Stimulated activated CD8-positive, alpha-beta memory T cell treated with anti-CD3 and anti-CD28 coated beads, Interleukin-4, amount 100 ng/mL, for 4 hours (primary cell): ENCODE measurements at places on chromosomes 6 and 20.

DNA sequence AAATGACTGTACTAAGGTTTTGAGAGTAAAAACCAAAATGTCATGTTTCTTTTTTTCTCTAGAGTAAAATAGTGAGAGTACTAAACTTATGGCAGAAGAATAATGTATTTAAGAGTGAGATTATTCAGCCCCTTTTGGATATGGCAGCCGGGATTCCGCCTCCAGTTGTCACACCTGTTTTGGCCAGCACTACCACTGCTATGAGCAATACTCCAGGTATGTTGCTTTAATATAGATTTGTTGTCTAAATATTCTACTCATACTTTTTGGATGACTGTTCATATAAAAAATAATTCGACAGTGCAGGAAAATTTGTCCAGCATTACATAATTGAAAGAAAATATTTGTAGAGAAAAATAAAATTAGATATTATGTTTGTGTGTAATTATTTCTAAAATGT is 59.5 kb downstream of the SCAF8 start:
- DNase-seq = no peak

DNA sequence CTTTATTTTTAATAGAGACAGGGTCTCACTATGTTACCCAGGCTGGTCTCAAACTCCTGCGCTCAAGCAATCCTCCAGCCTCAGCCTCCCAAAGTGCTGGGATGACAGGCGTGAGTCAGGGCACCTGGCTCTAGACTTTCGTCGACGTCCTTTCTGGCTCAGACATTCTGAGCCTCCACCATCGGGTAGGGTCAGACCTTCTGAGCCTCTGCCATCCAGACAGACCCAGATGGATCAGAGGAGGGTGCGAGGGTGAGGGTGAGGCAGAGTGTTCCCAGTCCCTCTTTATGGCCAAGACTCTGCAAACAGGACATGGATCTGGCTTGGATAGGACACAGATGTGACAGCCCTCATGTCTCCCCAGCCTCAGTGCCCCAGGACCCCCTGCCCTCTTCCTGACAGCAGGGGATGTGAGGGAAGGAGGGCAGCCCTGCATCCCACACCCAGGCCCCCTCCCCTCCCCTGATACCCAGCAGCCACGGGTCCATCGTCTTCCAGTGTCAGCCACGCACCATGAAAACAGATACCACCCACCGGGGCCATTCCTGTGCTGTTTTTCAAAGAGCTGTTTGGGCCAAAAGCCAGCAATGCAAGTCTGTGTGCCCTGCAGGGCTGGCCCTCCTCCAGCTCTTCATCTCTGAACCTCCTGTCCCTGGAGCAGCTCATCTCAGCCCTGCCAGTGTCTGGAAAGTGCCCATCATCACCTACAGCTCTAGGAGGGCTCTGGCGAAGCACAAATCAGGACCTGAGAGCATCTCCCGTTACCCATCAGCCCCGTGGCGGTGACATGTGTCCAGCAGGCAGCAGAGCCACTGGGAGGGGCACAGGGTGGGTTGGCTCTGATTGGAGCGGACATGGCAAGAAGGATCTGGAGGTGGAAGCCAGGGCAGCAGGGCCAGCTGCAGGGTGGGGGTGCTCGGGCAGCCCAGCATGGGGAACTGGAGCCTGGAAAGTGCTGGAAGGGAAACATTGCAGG is 208.4 kb downstream of the PREX1 start:
- no peak for DNase-seq

- no peak for DNase-seq
These were observed 3.9 kb downstream of the RNF144B start for GRCh38 chr6:18391023-18391422.

DNA sequence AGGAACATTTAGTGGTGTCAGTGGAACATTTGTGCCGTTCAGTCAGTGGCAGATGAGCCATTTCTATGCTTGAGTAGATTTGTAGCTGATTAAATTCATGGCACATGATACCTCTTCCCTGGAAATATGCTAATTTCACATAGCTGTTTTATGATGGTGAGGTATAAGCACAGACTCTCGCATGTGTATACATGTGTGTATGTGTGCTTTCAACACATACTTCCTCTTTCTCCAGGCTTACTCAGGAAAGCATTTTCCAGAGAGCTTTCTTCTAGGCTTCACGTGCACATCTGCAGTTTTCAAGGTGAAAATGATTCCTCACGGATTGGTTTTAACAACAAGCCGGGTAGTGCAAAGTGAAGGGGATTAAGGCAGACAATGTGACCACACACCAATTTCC is 396.5 kb downstream of the HDGFL1 start:
- no peak for DNase-seq

- DNase-seq = no peak
These were observed 1.1 kb downstream of the SAPCD1 start for GRCh38 chr6:31763619-31763940.

- DNase-seq = no peak
These were observed 50.8 kb downstream of the GRM4 start for GRCh38 chr6:34095136-34095505.

GRCh38 chr20:38139156-38139912 is 25.7 kb downstream of the TGM2 start:
- DNase-seq = no peak
